HL-60 (cell line): ENCODE measurements at places on chromosomes 16 and 17.

DNA sequence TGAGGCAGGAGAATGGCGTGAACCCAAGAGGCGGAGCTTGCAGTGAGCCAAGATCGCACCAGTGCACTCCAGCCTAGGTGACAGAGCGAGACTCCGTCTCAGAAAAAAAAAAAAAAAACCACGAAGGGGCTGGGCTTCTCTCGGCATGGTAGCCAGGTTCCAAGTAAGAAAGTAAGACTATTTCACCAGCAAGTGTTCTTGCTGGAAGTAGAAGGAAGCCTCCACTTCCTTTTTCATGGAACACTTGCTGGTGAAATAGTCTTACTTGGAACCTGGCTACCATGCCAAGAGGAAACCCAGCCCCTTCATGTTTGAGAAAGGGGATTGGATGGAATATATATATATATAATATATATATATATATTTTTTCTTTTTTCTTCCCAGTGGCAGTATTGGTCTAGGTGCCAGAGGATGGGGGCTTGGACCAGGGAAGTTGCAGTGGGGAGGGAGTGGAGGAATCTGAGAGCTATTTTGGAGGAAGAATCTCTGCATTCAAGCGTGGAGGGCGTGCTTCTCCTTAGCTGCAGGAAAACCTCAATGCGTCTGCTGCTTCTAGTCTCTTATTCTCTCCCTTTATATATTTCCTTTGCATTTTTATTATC is 7.2 kb upstream of the N4BP1 start:
- DNase-seq = no peak

GRCh38 chr16:66256919-66257318 is 109.6 kb upstream of the CDH5 start:
- no peak for DNase-seq

- DNase-seq = no peak
Measured at GRCh38 chr16:30979170-30980022, 5.6 kb upstream of the HSD3B7 start.

- DNase-seq = no peak
Measured at GRCh38 chr17:47966079-47966519, 4.8 kb upstream of the CDK5RAP3 start.
